ENCODE measurements at places on chromosomes 6 and 20. TPM values are rescaled to one million over a fixed set of nuclear protein-coding genes. Genes with fewer than 3 reads are reported as not detected.
A peak's percentile ranks its signal among the peaks of the same experiment; 100 is the strongest.

- peak; percentile 43 for DNase-seq
- no peaks in the 10 kb centered on the region for H3K27me3 ChIP-seq
- no peak overlapping the region for H3K27ac ChIP-seq
- no peaks in the 10 kb centered on the region for H3K36me3 ChIP-seq
- no peak overlapping the region for H3K4me3 ChIP-seq
These were observed 827.7 kb downstream of the MAFB start for GRCh38 chr20:39861381-39861780.

- no peaks in the 10 kb centered on the region for H3K36me3 ChIP-seq
- H3K4me3 ChIP-seq: no peak overlapping the region
- H3K27ac ChIP-seq: no peak overlapping the region
- no peaks in the 10 kb centered on the region for H3K4me1 ChIP-seq
These were observed 220.0 kb upstream of the FOXQ1 start for GRCh38 chr6:1091900-1092299.

GRCh38 chr20:63795178-63795830 lies 35.8 kb downstream of the ZBTB46 start:
- no peaks in the 10 kb centered on the region for H3K36me3 ChIP-seq
- no peaks in the 10 kb centered on the region for H3K4me1 ChIP-seq
- no peak overlapping the region for H3K27ac ChIP-seq
- H3K4me3 ChIP-seq: no peak overlapping the region
- no peak for DNase-seq

DNA sequence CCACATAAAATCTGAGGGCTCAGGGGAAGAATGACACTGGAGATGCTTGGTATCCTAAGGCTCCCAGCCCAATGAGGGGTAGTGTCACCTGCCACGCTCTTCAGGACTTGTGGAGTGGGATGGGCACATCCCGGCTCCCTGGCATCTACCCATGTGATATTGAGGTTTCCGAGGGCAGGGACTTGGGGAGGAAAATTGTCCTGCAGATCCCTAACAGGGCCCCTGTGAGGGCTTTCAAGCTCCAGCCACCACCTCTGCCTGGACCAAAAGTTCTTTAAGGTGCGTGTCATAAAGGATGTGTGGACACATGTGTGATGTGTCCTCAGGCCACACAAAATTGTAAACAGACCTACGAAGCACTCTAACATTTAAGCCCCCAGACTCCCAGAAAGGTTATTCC lies 2.5 kb downstream of the SCML4 start:
- H3K27ac ChIP-seq: no peak overlapping the region
- no peaks in the 10 kb centered on the region for H3K4me1 ChIP-seq
- no peaks in the 10 kb centered on the region for H3K36me3 ChIP-seq

DNA sequence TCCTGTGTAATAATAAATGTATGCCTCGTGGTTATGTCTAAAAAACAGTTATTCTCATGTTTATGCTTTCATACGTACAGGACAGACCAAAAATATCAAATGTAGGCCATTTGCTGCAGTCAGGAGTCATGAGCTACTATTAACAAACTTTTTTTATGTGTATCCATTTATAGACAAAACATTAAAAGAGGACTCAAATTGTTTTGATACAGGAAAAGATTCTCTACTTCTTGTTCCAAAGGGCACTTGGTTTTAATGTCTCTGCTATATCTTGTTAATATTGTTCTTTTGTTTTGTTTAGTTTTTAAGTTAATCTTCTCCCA lies 155.2 kb downstream of the ZDHHC14 start:
- H3K27ac ChIP-seq: no peak overlapping the region
- H3K4me1 ChIP-seq: peaks cover 16% of the 10 kb centered on the region
- no peak for DNase-seq
- H3K36me3 ChIP-seq: no peaks in the 10 kb centered on the region

DNA sequence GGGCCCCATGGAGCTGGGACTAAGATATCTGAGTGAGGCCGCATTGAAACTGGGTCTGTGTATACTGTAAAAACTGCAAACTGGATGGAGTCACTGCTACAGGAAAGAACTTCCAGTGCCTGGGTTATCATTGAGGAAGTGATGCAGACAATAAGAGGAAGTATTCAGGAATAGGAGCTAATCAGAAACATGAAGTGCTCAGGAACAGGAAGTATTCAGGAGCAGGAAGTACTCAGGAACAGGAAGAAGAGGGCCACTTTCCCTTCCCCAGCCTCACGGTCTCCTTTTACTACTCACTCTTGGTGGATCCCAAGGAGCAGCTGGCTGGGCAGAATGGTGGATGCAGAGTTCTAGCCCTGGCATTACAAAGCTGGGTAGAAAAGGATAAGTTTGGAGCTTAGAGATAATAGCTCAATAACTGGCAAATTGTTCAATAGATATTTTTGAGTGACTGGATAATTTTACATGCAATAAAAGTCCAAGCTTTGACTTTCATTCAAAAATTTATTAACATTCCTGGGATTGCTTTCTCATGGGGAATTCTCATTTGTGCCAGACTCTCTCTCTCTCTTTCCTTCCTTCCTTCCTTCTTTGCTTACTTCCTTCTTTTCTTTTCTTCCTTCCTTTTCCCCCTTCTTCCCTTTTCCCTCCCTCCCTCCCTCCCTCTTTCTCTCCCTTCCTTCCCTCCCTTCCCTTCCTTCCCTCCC lies 82.2 kb upstream of the PAX1 start:
- no peak overlapping the region for H3K27ac ChIP-seq
- H3K27me3 ChIP-seq: peaks cover 27% of the 10 kb centered on the region
- DNase-seq: no peak
- H3K36me3 ChIP-seq: no peaks in the 10 kb centered on the region
- no peaks in the 10 kb centered on the region for H3K4me1 ChIP-seq

- no peak for DNase-seq
- no peaks in the 10 kb centered on the region for H3K27me3 ChIP-seq
- H3K4me1 ChIP-seq: peaks cover 6% of the 10 kb centered on the region
- H3K4me3 ChIP-seq: no peak overlapping the region
These were observed 10.8 kb upstream of the TAAR1 start for GRCh38 chr6:132669690-132670291.

DNA sequence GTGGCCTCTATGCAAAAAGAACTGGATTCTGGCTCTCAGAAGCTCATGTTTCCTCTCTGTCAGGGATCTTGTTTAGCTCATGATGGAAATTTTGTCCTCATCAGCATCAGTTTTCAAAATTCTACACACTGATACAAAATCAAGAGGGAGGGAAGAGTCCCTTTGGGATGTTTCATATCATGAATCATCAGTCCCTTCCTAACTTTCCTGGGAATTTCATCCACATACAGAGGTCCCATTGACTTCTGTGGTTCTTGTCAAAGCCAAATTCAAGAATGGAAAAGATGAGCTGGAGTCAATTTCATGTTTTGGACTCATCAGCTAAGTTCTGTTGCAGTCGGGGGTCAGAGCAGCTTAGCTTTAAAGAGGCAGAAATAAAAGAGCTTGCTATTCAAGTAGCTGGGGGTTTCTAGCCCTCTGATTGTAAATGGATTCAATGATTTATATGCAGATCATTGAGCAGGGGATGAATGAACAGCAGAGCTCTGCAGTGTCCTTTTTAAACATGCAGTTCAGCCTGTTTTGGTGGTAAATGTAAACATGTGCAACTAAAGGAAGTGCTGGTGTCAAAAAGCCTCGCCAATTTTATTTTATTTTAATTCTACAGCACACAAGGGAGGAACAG lies 21.3 kb upstream of the TMEM14A start:
- no peak overlapping the region for H3K27ac ChIP-seq
- H3K27me3 ChIP-seq: peaks cover 6% of the 10 kb centered on the region
- no peaks in the 10 kb centered on the region for H3K36me3 ChIP-seq
- no peak overlapping the region for H3K4me3 ChIP-seq
- no peaks in the 10 kb centered on the region for H3K4me1 ChIP-seq

DNA sequence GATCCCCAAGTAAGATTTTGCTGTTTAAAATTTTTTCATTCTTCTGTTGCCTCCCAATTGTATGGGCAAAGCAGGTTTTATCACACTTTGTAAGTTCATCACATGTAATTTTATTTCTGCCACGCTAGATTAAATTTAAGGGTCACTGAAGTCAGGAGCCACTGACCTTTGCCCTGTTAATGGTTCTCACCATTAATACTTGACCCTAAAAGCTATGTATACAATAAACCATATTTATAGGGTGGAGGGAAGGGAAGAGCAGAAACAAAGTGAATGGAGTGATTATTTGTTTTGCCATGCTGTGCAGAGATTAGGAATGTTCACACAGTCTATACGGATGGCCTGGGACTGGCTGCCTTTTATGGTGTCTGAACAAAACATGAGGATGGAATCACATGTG lies 186.7 kb downstream of the BMP2 start:
- H3K4me1 ChIP-seq: no peaks in the 10 kb centered on the region
- no peak overlapping the region for H3K4me3 ChIP-seq
- no peak for DNase-seq
- no peak overlapping the region for H3K27ac ChIP-seq

GRCh38 chr20:38066969-38067716 lies 33.6 kb downstream of the RPRD1B start:
- H3K36me3 ChIP-seq: peaks cover 57% of the 10 kb centered on the region

- DNase-seq: peak; percentile 89
- H3K27ac ChIP-seq: peak overlapping the region; percentile 82
- no peak overlapping the region for H3K4me3 ChIP-seq
- peaks cover 8% of the 10 kb centered on the region for H3K4me1 ChIP-seq
These were observed 14.5 kb downstream of the GMEB2 start for GRCh38 chr20:63612276-63612931.

DNA sequence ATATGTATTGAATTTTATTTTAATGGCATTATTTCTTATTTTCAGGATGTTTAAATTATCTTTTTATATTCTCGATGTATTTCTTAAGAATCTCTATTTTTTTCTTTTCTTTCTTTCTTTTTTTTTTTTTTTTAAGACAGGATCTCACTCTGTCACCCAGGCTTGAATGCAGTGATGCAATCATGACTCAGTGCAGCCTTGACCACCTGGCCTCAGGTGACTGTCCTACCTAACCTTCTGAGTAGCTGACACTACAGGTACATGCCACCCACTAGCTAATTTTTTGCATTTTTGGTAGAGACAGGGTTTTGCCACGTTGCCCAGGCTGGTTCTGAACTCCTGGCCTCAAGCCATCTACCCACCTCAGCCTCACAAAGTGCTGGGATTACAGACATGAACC lies 143.8 kb upstream of the LAMA2 start:
- no peaks in the 10 kb centered on the region for H3K4me1 ChIP-seq
- no peaks in the 10 kb centered on the region for H3K27me3 ChIP-seq
- H3K36me3 ChIP-seq: no peaks in the 10 kb centered on the region

DNA sequence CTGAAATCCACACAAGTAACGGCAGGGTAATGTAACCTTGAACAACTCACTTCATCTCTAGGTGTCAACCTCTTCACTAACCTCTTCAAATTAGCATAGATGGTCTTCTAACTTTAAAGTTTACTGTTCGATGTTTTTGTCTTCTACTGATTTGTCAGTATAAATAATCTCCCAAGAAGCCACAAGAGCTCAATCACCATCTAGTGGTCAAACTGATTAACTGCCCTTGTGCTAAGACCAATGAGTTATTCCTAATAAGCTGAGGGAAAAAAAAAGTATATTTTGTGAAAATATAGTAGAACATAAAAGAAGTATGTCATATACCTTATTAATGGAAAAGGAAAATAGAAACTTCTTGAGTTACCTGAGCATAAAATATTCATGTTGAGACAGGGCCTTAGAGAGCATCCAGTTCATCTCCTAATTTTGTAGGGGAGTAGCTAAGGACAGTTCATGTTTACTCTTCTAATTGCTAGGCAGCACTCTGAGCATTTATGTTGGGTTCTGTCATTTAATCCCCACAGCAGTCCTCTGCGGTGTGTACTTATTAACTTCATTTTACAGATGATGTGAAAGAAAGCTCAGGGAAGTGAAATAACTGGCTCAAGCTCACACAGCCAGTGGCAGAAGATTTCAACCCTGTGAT lies 317.1 kb downstream of the ESR1 start:
- DNase-seq: no peak
- no peak overlapping the region for H3K4me3 ChIP-seq
- no peaks in the 10 kb centered on the region for H3K27me3 ChIP-seq
- H3K36me3 ChIP-seq: peaks cover 30% of the 10 kb centered on the region

DNA sequence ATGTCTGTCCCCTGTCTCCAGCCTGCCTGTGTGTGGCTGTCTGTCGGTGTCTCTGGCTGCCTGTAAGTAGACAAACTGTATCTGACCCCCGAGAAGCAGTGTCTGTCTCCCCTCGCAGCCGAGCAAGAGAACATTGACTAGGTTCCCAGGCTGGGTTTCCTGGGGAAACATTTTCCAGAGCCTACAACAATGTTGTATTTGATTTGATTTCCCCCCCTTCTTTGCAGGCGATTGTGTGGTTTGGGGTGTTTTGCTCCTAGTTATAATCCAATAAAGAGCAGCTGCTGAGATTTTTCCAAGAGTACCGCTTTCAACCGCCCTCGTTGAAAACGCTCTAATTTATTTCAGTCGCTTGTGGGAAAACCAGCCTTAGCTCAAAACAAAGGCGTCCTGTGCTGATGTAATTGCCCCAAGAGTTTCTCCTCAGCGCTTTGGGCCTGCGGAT lies 92.6 kb downstream of the CDC5L start:
- H3K4me1 ChIP-seq: no peaks in the 10 kb centered on the region
- no peak overlapping the region for H3K27ac ChIP-seq
- H3K4me3 ChIP-seq: no peak overlapping the region
- peaks cover 9% of the 10 kb centered on the region for H3K27me3 ChIP-seq

DNA sequence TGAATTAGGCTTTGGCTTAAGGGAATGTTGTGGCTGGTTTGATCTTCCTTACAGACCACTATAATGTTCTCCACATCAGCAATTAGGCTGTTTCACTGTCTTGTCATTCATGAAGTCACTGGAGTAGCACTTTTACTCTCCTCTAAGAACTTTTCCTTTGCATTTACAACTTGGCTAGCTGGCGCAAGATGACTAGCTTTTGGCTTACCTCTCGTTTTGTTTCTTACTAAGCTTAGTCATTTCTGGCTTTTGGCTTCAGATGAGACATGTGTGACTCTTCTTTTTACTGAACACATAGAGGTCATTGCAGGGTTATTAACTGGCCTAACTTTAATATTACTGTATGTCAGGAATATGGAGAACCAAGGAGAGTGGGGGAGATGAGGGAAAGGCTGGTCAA lies 143.2 kb downstream of the PTCHD4 start:
- no peak for DNase-seq
- no peaks in the 10 kb centered on the region for H3K4me1 ChIP-seq
- H3K36me3 ChIP-seq: no peaks in the 10 kb centered on the region
- no peak overlapping the region for H3K4me3 ChIP-seq

- no peaks in the 10 kb centered on the region for H3K27me3 ChIP-seq
These were observed 51.1 kb downstream of the GTF2H5 start for GRCh38 chr6:158219228-158219627.

GRCh38 chr20:9736373-9736772 lies 102.5 kb downstream of the PAK5 start:
- no peaks in the 10 kb centered on the region for H3K36me3 ChIP-seq
- no peak overlapping the region for H3K27ac ChIP-seq
- no peak overlapping the region for H3K4me3 ChIP-seq
- H3K27me3 ChIP-seq: no peaks in the 10 kb centered on the region

Gene LGSN
- 0.04 TPM for total RNA-seq

Gene MUC22
- not detected for total RNA-seq

Gene CLPSL1
- total RNA-seq: not detected

Gene HLA-DRB5
- total RNA-seq: not detected

Gene REM1
- 7.2 TPM for total RNA-seq

Gene SAMD10
- total RNA-seq: 5.8 TPM

Gene CFAP206
- total RNA-seq: 1.6 TPM

Gene IYD
- total RNA-seq: not detected

Gene HLA-DQB2
- total RNA-seq: 4.8 TPM

Gene CGAS
- total RNA-seq: 1.2 TPM

Gene KCNQ5
- 0.44 TPM for total RNA-seq

Gene WFDC5
- total RNA-seq: not detected

Gene KCNK5
- 57.1 TPM for total RNA-seq

Gene SYNE1
- 146 TPM for total RNA-seq

Gene SCRT2
- not detected for total RNA-seq
